ENCODE measurements at places on chromosomes 4 and X.
A peak's percentile ranks its signal among the peaks of the same experiment; 100 is the strongest.

GRCh38 chrX:120761810-120762209 is 113.9 kb downstream of the CT47B1 start:
- DNase-seq, result no peak

GRCh38 chr4:70559211-70559830 is 32.7 kb upstream of the AMBN start:
- peak; percentile 33 for DNase-seq

DNA sequence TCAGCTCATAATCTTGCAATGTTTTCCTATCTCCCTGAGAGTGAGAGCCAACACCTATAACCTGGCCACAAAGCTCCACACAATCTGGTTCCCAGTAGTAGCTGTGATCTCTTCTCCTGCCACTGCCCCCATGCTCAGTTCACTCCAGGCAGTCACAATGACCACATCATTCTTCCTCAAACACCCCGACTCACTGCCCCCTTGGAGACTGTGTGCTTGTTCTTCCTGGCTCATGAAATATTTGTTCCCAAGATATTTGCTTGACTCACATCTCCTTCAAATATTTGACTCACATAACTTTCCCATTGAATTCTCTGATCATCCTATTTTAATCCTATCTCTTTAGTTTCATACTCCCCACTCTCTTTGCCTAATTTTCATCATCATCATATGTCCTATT is 173.7 kb downstream of the AREG start:
- DNase-seq, result no peak

- DNase-seq, result peak; percentile 52
These were observed 43.1 kb upstream of the FGF2 start for GRCh38 chr4:122783301-122784215.

- no peak for DNase-seq
These were observed 199.0 kb upstream of the NUDT6 start for GRCh38 chr4:123121241-123121907.

DNA sequence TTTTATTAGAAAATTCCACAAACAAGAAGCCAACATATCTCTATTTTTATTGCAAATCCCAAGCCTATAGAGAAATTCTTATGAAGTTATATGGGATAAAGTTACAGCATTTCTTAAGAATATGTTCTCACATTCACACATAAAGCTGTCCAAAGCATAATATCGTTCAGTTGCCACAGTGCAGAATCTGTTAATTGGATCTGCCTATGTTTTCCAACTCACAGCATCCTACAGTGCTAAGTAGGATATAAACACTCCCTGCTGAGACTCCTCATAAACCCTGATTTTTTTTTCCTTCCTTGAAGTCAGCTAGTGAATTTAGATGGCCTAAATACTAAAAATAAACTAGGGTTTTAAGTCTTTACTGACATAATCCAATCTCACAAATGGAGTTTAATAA is 307.9 kb downstream of the PDGFC start:
- no peak for DNase-seq

- DNase-seq, result no peak
These were observed 40.6 kb downstream of the HADH start for GRCh38 chr4:108030332-108030731.

GRCh38 chrX:74422576-74423288 is 1.4 kb downstream of the SLC16A2 start:
- DNase-seq, result peak; percentile 63

- no peak for DNase-seq
These were observed 23.4 kb downstream of the CCNI start for GRCh38 chr4:77052352-77052751.

GRCh38 chrX:40245488-40246071 is 147.8 kb upstream of the BCOR start:
- peak; percentile 41 for DNase-seq

DNA sequence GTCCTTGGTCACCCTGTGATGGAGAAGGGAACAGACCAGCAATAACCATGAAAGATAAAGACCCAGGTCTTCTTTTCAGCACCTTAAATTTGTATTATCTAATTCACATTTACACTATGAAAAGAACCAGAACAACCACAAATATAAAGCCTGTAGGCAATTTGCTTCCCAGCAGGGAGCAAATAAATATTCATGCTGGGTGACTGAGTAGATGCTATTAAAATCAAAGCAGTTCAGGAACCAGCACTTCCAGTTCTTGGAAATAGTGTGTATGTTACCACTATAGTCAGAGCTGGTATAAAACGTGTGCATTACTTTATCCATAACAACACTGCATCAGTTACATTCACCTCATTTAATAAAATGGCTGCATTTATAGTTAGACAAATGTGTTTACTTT is 177.8 kb upstream of the ETNPPL start:
- no peak for DNase-seq

- peak; percentile 3 for DNase-seq
These were observed 196.4 kb downstream of the DTHD1 start for GRCh38 chr4:36477861-36478260.

GRCh38 chrX:11435568-11435967 is 142.4 kb downstream of the AMELX start:
- DNase-seq, result no peak

Data from G401 (cell line).